Activated CD4-positive, alpha-beta T cell treated with anti-CD3 and anti-CD28 coated beads for 36 hours (primary cell): ENCODE measurements at places on chromosomes 16 and 17. TPM values are rescaled to one million over a fixed set of nuclear protein-coding genes. Genes with fewer than 3 reads are reported as not detected.

DNA sequence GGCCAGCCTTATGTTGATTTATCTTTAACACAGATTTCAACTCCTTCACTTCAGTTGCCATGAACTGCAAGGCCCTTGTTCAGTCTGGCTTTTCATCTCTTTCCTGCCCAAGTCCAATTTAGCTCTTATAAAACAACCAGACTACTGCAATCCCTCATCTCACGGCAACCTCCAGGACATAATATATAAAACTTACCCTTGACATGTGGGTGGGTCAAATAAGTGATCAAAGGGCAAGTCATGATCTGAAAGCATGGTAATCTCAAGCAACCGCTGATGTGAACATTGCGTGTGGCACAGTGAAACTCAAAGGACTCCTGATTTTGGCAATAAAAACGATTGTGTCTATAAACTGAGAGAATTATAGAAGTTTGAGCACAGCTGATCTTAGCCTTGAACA lies 364.6 kb downstream of the CDH13 start:
- DNase-seq: no peak

DNA sequence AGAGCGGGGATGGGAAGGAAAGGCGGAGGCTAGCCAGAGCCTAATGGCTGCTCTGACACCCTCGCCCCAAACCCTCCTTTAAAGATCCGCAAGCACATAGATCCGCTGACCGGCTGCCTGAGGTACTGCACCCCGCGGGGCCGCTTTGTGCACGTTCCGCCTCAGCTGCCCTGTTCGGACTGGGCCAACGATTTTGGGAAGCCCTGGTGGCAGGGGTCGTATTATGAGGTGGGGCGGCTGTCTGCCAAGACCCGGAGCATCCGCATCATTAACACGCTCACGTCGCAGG lies 663 bp downstream of the CYB5D1 start:
- peak; percentile 56 for DNase-seq

- no peak for DNase-seq
These were observed 172.5 kb downstream of the AHSP start for GRCh38 chr16:31700200-31700529.

Gene PRRT2
- 0.64 TPM for total RNA-seq

DNA sequence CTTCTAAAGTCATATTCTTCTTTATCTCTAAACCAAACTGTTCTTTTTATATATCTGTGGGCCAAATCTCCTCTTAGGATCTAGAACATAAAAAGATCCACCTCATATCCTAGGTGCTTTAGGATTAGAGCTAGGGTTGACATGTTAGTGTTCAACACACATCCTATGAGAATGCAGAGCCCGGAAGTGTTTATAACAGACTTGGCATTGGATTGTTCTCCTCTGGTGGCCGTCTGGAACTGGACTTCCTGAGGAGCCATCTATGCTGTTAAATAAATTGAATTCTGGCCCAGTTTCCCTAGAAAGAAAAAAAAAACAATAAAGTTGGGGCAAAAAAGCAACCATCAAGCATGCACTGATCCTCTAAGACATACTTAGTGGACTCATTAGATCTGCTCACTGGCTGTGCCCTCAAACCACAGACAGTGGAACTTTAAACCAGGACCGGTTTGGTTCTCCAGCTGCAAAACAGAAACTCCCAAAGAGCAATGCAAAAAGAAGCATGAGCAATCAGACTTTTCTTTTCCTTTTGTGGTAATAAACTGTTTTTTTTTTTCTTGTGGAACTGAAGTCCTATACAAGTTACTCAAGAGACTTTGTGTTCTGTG lies 182.5 kb downstream of the ZNF18 start:
- DNase-seq: no peak

DNA sequence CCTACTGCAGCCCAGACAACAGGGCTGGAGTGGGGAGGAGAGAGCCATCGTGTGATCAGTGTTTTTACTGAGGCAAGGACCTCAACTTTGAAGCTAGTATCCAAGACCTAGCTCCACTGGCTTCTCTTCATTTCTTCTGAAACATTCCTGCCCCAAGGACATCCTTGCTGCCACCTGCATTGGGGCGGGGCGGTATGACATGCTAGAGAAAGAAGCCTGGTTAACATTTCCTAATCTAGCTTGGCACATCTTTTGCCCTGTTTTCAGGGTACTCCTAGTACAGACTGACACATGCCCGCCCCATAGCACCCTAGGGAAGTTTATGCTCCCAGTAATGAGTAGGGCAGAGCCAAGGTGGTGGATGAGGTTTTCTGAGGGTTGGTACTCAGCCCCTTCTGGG lies 17.8 kb upstream of the ANKRD40CL start:
- no peak for DNase-seq

Gene CAPN15
- 64.7 TPM for total RNA-seq

- peak; percentile 14 for DNase-seq
These were observed 123.7 kb downstream of the METRNL start for GRCh38 chr17:83203073-83203471.

Gene PER1
- total RNA-seq: 55.9 TPM

Gene CES3
- total RNA-seq: 1.6 TPM

DNA sequence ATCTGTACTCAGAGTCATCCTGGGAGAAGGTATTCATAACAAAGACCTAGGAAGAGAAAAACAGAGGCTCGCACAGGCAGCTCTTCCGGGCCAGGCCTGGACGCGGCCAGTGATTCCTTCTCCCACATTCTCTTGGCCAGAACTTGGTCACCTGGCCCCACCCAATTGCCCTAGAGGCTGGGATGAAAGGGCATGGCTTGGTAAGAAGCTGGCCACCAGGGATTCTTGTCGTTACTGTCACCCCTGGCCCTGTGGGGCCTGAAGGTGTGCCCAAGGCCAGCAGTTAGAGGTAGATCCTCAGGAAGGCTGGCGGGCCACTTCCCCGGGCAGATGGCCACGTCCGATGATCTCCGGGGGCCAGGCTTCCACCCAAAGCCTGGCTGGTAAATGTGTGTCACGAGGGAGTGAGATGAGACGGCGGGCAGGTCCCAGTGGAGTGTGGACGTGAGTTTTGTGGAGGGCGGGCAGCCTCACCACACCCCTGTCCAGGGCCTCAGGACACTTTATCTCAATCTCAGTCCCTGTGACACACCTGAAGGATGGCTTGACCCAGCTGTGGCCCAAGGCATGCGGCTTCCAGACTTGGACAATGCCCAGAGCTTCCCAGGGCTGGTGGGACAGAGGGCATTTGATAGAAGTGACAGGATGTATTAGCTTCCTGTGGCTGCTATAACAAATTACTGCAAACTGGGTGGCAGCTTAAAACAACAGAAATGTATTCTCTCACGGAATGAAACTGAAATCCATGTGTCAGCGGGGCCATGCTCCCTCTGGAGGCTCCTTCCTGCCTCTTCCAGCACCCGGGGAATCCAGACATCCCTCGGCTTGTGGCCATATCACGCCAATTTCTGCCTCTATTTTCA lies 66.3 kb upstream of the GSE1 start:
- no peak for DNase-seq

GRCh38 chr17:73895157-73895556 lies 250.9 kb upstream of the SDK2 start:
- DNase-seq: no peak

GRCh38 chr17:44408786-44409185 lies 19.3 kb upstream of the ITGA2B start:
- DNase-seq: no peak

- no peak for DNase-seq
These were observed 134.6 kb upstream of the ADAMTS18 start for GRCh38 chr16:77569406-77569805.

DNA sequence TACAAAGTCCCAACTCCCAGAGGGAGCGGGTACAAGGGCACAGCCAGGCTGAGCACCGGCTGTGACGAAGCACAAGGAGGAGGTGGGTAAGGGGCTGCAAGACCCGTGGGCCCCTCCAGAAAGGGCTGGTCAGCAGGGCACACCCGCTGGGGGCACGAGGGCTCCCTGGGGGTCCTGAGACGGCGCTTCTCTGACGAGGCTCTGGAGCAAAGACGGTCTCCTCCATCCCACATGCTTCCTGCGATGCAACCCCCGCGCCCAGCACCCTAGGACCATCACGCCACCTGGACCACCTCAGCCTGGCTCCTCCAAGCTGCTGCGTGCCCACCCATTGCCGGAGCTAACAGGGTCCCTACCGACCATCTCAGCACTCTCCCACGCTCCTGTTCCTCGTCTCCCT lies 8.7 kb downstream of the CCDC57 start:
- DNase-seq: no peak

DNA sequence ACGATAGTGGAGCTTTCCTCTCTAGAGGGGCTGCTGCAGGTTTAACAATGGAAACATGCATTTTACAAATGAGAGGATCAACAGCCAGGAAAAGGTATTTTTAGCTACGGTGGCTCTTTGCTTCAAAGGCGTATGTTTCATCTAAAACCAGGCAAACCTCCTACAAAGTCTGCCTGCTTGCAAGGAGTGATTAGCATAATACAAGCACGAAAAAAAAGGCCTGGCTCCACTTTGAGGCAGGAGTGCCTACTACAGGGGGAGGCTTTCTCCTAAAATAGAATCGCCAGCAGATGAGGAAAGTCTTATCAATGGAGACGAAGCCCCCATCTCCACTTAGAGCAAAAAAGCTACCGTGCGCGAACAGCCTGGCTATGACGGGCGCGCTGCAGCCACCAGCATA lies 27.1 kb upstream of the MTSS2 start:
- DNase-seq: no peak

- peak; percentile 80 for DNase-seq
These were observed 18.8 kb upstream of the GAA start for GRCh38 chr17:80082403-80083135.

Gene SLC13A2
- not detected for total RNA-seq

DNA sequence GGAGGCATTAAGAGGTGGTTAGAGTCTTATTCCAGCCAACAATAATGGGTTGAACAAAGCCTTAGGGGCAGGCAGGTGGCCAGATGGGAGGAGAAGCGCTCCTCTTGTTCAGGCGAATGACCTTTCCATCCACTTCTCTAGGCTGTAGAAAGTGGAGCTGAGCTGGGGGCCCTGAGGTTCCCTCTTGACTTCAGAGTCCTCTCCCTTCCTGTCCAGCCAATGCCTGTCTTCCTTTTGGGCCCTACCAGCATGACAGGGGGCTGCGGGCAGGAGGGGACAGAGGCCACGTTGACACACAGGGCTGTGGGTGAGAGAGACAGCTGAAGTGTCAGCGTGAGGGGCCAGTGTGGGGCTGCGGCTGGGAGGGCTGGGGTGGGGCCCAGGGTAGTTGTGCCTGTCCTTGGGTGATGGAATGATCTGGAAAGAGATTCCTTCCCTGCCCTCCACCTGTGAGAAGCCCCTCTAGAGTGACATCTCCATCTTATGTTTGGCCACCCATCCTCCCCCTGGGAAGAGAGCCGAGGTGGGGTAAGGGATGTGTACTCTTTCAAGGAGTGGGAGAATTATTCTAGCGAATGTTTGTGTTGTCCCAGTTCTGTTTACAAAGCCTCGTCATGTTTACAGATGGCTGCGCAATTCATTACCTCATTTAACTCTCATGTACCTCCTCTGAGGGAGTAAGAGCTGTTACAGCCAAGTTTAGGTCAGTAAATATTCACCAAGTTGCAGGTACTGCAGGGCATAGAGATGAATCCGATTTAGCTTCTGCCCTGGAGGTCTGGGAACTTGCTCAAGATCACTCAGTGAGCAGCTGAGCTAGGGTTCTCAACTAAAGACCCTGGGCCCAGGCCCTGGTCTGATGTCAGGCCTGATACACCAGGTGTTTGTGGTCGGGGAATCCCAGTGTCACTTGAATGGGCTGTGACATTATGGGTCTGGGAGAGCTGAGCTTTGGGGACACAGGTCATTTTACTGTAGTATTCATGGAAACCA lies 3.3 kb downstream of the ERBB2 start:
- DNase-seq: no peak

GRCh38 chr16:50281391-50282009 lies 15.1 kb downstream of the ADCY7 start:
- no peak for DNase-seq

DNA sequence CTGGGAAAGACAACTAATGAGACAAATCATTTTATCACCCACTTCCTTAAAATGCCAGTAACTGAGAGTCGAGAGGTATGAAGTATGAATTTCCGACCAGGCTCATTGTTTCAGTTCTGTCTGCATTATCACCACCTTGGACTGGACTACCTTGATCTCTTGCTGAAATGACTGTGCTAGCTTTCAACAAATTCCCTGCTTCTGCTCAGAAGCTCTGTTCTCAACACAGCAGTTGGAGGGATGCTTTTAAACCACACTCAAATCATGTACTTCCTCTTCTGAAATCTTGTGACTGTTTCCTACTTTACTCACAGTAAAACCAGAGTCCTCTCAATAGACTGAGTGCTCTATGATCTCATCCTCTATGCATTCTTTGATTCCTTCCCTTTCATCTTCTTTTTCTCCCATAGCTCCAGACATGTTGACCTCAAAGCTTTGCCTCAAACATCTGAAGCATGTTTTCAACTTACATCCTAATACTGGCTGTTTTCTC lies 195.8 kb downstream of the KCNJ2 start:
- DNase-seq: no peak

GRCh38 chr17:76033139-76033538 lies 6.0 kb upstream of the EVPL start:
- DNase-seq: no peak

Gene HOXB9
- 2.5 TPM for total RNA-seq

- no peak for DNase-seq
These were observed 398.5 kb downstream of the HAPSTR1 start for GRCh38 chr16:9489835-9490467.

Gene CLEC3A
- total RNA-seq: not detected

- no peak for DNase-seq
These were observed 258.1 kb upstream of the SALL1 start for GRCh38 chr16:51409001-51409675.

DNA sequence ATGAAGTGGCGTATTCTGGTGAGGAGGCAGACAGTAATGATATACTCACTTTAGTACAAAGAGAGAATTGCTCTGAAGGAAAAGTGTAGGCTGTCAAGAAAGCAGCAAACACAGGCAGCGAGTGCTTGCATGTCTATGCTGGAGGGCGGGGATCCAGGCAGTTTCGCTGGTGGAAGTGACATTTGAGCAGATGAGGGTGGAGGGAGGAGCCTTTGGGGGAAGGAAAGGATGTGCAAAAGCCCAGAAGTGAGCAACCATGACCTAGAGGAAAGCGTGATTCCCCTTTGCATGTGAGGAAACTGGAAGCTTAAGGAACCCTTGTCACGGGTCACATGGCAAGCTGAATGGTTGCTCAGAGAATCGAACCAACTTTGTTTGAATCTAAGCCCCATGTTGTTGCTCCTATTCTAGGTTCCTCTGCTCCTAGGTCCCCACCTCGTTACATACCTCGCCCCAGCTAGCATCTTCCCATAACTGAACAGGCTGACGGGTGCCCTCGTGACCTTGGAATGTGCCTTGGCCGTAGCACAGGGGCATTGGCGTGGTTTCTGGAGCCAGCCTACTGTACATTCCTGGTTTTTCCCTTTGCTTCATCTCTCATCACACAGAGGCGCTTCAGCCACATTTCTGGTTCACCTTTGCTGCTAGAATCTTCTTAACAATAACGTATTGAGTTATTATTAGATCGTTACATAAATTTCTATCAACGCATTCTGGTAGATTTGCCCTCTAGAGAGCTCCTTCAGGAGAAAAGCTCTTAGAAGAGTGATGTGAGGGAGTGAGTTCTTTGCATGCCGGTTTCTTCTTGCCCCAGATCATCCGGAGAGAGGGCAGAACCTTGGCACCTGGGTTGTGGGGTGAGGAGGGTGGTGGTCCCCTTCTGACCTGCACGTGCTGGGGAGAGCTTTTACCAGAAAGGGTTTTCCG lies 191.8 kb downstream of the SNX29 start:
- peak; percentile 25 for DNase-seq

Gene DHX8
- total RNA-seq: 46.9 TPM

Gene ABCA6
- total RNA-seq: not detected

- no peak for DNase-seq
These were observed 215.1 kb downstream of the PRKCA start for GRCh38 chr17:66517336-66518009.

Gene KCNJ16
- total RNA-seq: not detected

GRCh38 chr17:81095383-81095762 lies 60.4 kb downstream of the BAIAP2 start:
- peak; percentile 66 for DNase-seq

GRCh38 chr17:77928519-77929179 lies 29.9 kb upstream of the TNRC6C start:
- no peak for DNase-seq
